Activated CD8-positive, alpha-beta memory T cell treated with anti-CD3 and anti-CD28 coated beads for 1 hour (primary cell): ENCODE measurements at places on chromosomes 11 and 22.

GRCh38 chr22:27086080-27087044 lies 429.0 kb downstream of the MIAT start:
- no peak for DNase-seq

- DNase-seq = no peak
Observed at GRCh38 chr11:115198321-115198741, 305.9 kb downstream of the CADM1 start.

DNA sequence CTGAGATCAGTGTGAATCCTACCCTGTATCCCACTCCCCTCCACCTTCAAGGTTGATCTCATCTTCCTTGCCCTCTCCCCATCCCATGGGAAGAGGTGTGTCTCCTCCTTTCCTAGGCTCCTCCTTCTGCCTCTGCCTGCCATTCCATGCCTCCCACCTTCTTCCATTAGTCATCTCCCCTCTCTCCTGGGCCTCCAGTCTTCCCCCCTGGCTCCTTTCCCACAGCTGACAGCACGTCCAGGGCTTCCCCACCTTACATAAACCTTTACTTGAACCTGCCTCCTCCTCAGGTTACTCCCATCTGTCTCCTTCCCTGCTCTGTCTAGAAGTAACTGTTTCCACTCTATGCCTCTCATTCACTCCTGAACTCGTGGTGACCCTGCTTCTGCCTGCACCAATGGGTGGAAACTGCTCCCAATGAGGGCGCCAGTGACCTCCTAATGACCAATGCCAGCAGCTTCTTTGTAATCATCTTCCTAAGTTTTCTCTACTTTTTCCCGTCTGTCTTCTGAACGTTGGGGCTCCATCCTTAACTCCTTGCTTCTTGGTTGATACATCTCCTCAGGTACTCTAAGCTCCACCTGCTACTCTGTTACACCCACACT lies 266.9 kb upstream of the NARS2 start:
- no peak for DNase-seq

DNA sequence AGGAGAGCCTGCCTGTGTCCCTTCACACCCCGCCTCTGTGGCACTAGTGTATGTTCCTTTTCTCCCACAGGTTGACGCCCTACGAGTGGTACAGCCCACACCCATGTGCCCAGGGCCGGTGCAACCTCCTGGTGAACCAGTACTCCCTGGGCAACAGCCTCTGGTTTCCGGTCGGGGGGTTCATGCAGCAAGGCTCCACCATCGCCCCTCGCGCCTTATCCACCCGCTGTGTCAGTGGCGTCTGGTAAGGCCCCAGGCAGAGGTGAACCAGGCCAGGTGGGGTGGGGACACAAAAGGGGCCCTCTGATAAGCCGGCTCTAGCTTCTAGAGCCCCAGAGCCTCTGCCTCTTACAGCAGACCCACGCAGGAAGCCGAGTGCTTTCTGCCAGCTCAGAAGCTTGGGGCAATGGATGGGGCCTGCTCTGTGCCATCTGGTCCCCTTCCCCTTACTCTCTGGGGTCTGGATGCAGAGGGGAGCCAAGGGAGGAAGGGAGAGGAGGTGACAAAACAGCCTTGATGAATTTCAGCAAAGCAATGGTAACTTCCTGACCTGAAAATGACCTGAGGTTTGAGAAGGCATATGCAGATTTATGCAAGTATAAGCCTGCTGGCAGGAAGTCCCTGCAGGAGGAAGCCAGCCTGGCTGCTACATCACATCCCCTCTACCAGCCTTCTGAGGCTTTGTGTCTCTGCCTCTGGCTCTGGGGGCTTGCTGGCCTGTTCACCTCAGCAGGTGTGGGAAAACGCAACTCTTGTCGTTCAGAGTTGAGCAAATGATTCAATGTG lies 67.0 kb upstream of the TBCEL start:
- no peak for DNase-seq

- no peak for DNase-seq
Observed at GRCh38 chr22:27776650-27776958, 25.0 kb downstream of the MN1 start.

DNA sequence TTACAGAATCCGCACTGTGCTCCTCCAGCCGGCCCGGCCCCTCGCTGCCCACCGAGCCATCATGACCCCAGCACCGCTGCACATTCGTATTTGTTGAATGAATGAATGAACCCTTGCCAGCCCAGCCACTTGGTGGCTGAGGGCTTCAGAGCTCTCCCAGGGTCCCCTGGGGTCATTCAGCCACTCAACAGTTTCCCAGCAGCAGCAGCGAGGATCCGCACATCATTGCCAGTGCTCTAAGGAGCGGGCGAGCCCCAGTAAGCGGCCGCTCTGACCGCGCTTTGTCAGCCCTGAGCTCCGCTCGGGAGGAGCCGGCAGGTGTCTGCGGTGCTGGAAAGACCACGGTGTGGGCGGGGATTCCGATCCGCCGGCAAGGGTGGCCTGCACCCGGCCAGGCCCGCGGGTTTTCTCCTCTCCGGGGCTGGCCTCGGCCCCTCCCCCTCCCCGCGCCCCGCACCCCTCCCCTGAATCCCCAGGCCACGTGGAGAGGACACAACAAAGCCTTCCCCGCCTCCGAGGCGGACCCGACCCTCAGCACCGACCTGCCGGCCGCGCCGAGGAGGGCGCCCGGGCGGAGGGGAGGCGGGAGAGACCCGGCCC lies 563 bp downstream of the BID start:
- DNase-seq = no peak

- no peak for DNase-seq
Observed at GRCh38 chr22:39422721-39423120, 23.1 kb downstream of the TAB1 start.

- DNase-seq = no peak
Observed at GRCh38 chr11:46639197-46639839, 22.0 kb downstream of the ATG13 start.

- no peak for DNase-seq
Observed at GRCh38 chr11:103076361-103076760, 15.6 kb downstream of the DCUN1D5 start.

DNA sequence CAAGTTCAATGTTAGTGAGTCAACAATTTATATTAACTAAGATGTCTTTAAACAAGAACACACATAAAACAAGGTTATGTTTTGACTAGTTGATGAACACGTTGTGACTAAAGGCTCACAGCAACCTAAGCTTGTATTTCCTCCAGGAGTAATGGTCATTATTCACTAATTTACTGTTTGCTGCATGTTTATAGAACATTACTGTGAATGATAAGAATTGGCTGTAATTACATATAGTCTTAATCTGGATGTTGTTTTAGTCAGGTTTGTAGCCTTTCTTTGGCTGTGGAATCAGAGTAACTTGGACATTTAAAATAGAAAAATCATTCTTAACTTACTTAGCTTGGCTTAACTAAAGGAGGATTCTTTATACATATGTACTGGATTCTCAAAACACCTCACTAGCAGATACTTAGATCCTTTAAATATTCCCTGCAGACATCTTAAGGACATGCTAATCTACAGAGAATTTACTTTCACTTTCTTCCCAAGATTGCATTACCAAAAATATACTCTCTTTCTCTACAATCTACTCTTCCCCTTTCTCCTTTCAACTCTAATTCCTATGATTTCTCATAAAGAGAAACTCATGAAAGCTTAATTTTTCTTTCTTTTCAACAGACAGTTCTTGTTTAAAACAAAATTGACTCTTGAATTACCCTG lies 319.7 kb upstream of the CTSC start:
- DNase-seq = no peak

DNA sequence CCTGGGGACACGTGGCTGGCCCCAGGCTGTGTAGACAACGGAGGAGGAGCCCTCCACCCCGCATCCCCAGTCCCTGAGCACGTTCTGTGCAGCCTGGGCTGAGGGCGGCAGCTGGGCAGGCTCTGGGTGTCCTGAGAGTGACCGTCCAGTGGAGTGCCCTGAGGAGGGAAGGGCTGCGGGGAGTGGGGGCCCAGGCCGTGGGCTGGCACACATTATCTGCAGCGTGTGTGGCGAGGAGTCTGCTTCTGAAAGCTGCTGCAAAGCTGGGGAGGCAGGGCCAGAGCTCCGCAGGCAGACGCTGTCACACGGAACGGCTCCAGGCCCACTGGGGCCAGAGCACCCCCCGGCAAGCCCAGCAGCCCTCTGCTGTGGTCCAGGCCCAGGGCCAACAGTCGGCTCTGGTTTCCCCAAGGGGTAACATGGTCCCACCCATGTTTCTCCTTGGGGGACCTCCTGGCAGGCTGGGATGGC lies 835 bp upstream of the ANO9 start:
- no peak for DNase-seq

GRCh38 chr11:69574608-69575255 lies 66.2 kb upstream of the CCND1 start:
- no peak for DNase-seq

DNA sequence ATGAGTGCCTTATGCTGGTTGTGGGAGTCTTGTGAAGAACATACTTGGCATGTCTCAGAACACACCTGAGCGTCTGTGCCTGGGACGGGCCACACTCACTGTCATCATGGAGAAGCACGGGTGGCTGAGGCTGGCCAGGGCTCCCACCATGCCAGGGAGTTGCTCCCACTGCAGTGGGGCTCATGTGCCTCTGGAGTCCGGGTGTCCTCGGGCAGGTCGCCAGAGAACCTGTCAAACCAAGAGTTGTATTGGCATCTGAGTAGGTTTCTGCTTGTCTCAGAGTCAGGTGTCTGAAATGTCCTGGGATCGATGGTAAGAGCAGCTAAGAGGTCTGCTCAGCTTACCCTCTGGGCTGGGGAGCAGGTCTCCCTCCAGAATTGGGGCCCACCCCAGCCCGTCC lies 92.1 kb downstream of the BCR start:
- no peak for DNase-seq

- DNase-seq = no peak
Observed at GRCh38 chr22:35564975-35565867, 24.6 kb downstream of the RASD2 start.

DNA sequence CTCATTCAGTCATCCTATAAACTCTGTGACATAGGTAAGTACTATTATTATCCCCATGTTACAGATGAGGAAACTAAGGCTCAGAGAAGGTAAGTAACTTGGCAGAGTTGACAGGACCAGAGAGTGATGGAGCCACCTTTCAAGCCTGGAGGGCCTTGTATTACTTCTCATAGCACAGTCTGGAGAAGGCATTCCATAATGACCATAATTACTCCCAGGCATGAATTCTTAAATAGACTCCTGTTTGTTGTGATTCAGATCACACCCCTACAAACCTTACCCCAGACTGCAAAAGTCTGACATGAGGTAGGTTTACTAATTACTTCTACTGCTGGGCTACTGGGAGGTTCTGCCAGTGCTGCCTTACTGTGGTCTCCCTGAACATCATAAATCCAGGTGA lies 77.0 kb downstream of the CD44 start:
- DNase-seq = no peak
